Activated T-cell treated with anti-CD3 and anti-CD28 coated beads for 48 hours (primary cell): ENCODE measurements at places on chromosomes 12 and 14.

- no peak for DNase-seq
These were observed 52.6 kb upstream of the MMP17 start for GRCh38 chr12:131775392-131776236.

DNA sequence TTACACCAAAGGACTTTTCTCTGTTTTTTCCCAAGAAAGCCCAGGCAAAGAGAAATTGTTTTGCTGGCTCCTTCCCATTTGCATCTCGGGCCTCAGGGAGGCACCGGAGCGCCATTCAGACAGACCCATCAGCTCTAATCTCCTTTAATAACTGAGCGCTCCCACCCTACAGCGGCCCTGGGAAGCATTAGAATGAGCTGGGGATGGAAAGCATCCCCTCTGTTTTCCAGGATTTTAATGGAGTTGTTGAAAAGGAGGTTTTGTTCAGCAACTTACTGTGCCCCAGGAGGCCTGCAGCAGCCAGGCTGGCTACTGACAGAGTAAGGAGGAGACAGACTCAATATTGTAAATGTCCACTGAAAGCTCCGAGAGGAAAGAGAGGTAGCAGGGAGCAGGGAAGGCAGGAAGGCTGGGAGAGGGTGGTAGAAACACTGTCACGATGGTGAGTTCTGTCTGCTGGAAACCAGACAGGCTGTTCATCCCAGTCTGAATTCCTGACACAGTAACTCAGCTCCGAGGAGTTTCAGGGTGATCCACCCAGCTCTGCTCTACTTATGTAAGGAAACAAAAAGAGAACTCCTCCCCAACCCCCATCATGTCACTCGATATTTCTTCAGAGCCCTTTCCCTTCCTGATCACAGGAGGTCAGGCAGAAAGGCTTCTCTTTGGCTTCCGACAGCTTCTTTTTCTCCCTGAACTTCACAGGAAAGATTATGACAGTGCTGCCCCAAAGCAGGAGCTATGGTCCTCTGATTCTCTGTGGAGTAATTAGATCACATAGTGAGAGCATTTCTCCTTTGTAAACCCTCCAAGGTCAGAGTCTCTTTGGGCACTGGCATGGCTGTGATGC is 62.5 kb upstream of the TMEM132D start:
- no peak for DNase-seq

DNA sequence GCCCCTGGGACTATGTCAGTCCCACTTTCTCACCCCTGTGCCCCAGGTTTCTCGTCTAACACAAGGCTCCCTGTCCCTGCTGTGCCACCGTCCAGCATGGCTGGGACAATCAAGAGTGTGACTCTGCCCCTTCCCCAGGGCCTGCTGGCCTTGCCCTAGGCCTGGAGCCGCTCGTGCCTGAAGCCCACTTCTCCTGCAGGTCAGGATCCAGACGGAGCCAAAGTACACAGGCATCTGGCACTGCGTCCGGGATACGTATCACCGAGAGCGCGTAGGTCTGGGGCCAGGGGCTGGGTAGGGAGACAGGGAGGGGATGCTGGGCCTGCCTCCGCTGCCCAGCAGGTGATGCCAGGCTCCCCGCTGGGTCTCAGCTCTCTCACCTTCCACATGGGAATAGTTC is 2.8 kb downstream of the SLC25A47 start:
- no peak for DNase-seq

GRCh38 chr14:67762051-67762450 is 54.3 kb downstream of the ZFYVE26 start:
- DNase-seq = no peak

GRCh38 chr12:65217086-65217485 is 47.7 kb downstream of the LEMD3 start:
- DNase-seq = no peak

DNA sequence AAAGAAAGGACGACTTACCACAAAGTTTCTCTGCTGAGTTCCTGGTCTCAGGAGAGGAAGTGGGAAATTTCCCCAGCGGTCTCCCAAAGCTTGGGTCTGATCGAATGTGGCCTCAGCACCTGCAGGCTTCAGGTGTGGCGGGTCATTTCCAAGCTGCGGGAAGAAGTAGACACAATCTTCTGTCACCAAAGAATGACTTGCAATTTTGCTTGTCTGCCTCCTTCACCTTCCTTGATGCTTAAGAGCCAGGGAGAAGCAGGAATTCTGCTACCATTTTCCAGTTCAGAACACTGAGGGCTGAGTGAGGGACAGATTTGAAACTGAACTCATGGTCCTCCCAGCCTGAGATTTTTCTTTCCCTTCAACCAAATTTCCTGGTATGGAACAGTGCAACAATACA is 87.8 kb downstream of the RIMBP2 start:
- DNase-seq = no peak
